ENCODE measurements at places on chromosomes 6 and 20. TPM values are rescaled to one million over a fixed set of nuclear protein-coding genes. Genes with fewer than 3 reads are reported as not detected.
A peak's percentile ranks its signal among the peaks of the same experiment; 100 is the strongest.

- DNase-seq: no peak
Measured at GRCh38 chr6:6434151-6434550, 113.7 kb upstream of the F13A1 start.

DNA sequence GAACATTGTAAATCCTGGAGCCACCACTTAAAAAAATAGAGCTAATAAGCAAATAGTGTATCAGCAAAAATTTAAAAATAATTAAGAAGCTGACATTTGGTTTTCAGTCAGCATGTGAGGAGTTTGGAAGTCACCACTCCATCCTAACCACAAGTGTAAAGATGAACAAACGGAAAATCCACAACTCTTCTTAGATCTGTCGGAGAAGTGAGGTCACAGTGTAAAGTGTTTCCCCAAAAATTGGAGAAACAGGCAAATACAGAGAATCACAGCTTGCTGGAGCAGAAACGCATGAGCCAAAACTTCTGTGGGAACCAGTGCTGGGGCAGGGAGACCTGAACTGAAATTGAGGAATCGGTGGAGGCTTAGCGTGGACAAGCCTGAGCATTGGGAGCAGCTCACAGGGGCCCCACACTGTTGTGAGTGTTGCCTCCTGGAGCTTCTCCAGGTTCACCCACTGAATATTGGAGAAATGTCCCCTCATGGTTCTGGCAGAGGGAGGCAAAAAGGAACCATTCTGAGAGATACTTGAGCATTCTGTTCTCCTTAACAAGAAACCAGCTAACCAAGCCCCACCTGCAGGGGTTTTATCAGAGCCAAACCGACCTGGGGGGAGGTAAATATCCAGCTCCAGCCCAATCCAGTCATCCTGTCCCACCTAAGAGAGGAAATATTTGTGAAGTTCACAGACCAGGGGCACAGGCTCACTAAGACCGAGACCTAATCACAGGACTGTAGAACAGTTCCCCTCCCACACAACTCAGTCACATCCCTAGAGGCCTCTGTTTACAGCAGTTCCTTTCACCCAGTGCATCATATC lies 192.0 kb downstream of the ERMARD start:
- no peak for DNase-seq

Gene AVP
- not detected for polyA plus RNA-seq

Gene KHDC1L
- not detected for polyA plus RNA-seq

GRCh38 chr6:118752803-118753202 lies 101.4 kb upstream of the CEP85L start:
- no peak for DNase-seq

- peak; percentile 74 for DNase-seq
Measured at GRCh38 chr6:144285798-144286502, 815 bp downstream of the UTRN start.

DNA sequence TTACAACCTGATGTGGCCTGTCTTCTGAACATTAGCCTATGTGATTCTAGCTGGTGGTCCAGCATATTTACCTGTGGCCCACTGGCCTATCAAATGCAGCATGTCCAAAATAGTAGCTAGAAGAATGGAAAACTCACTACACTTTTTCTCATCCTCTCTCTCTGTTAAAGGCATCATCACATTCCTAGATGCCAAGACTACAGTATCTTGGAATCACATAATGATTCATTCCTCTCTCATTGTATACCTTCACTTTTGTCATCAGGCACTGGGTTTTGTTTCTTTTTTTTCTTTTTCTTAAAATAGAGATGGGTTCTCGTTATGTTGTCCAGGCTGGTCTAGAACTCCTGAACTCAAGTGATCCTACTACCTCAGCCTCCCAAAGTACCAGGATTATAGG lies 45.0 kb downstream of the FAM83B start:
- no peak for DNase-seq

Gene TSPO2
- polyA plus RNA-seq: not detected

GRCh38 chr20:59214606-59215547 lies 51.3 kb downstream of the ZNF831 start:
- DNase-seq: peak; percentile 2

DNA sequence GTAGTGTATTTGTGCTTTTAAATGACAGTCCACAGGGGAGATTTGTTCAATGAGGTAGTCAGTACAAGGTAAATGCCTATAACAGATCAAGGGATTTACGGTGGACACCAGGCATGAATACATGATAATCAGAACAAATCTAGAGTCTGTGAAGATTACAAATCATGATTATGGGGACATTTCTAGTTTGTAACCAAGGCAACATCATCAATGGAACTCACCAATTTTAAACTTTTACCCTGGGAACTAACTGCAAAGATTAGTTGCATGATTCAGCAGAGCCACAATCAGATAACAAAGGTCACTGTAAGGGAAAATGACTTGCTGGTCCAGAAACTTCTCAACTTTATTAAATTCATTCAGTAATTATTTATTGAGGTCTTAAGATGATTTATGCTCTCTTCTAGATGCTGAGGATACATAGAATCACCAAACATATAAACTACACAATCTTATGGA lies at the start of gene CRISP1:
Gene CRISP1 (minus strand): TSS at position 51 of the 459 bp plus-strand sequence. CDS start 9,135 bp downstream, outside the sequence.
- DNase-seq: no peak

DNA sequence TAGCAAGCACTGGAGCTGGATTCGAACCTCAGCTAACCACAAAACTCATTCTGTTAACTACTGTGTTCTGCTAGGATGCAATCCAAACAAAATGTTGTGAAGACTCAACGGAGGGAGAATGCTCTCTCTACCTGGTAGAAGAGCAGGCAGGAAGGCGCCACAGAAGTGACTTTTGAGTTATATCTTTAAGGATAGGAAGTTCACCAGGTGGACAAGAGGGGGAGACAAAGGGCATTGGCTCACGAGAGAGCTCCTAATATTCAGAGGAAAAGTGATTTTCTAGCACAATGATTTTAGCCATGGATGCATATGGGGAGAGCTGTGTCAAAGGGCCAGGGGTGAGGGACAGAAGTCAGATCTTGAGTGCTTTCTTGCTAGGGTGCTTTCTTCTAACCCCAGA lies 108.4 kb upstream of the MAFB start:
- peak; percentile 36 for DNase-seq

Gene FARS2
- 14.7 TPM for polyA plus RNA-seq

Gene NR2E1
- not detected for polyA plus RNA-seq

DNA sequence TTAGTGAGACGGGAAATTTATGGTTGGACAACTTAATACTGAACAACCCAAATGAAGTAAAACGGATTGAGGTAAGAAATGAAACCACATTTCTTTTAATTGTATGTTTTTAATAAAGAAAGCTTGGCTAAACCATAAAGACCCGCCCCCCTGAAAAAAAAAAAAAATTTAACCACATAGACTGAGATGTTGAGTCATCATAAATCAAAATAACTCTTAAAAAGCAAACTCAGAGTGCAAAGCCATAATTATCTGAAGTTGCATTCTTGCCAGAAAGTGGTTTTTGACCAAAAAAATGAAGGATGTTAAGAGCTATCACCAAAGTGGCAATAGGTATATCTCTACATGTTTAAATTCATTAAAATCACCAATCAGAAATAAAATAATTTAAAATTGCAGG lies 101.8 kb upstream of the COL21A1 start:
- peak; percentile 53 for DNase-seq

Gene ELOVL2
- 0.42 TPM for polyA plus RNA-seq

Gene GSTA2
- polyA plus RNA-seq: not detected

DNA sequence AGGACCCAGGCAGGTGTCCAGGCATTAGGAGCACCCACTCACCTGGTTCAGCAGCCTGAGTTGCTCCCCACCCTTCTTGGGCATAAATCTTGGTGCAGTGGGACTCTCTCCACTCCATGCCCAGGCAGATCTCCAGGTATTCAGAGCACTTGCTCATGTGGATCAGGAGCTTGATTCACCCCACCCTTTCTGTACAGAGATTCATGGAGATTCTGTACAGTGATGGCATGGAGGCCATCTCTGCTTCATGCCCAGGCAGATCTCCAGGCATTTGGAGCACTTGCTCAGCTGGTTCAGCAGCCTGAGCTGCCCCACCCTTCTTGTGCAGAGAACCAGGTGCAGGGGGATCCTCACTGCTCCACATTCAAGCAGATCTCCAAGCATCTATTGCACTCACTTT lies 44.1 kb downstream of the BEND6 start:
- no peak for DNase-seq

GRCh38 chr6:168943231-168943905 lies 310.3 kb downstream of the THBS2 start:
- no peak for DNase-seq

- no peak for DNase-seq
Measured at GRCh38 chr6:78868116-78868515, 765 bp downstream of the IRAK1BP1 start.

DNA sequence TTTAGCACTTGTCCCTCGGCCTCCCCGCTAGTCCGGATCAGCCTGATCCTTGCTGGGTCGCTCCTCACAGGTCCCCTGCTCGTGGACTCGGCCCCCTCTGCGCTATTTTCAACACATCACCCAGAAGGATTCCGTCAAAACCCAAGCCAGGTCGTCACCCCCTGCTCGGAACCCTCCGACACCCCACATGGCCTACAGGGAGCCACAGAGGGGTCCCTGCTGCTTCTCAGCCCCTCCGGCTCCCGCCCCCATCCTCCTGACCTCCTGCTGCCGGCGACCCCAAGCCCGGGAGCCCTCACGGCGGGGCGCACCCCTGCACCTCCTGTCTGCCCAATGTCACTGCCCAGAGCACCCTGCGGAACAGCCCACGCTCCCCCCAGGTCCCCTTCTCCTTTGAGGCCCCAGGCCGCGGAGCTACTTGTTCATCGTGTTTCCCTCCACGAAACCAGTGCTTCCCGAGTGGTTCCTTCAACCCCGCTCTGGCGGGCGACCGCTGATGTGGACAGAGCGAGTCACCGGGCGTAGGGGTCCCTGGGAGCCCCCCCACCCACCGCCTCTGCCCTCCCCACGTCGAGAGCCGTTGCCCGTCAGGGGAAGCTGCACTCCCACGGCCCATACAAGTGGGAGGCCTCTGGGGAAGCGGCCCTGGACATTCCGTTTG lies 638 bp upstream of the MYL9 start:
- no peak for DNase-seq

- peak; percentile 83 for DNase-seq
Measured at GRCh38 chr6:30814146-30815040, 69.9 kb upstream of the DDR1 start.

- DNase-seq: no peak
Measured at GRCh38 chr6:169991031-169991390, 239.6 kb downstream of the ERMARD start.

DNA sequence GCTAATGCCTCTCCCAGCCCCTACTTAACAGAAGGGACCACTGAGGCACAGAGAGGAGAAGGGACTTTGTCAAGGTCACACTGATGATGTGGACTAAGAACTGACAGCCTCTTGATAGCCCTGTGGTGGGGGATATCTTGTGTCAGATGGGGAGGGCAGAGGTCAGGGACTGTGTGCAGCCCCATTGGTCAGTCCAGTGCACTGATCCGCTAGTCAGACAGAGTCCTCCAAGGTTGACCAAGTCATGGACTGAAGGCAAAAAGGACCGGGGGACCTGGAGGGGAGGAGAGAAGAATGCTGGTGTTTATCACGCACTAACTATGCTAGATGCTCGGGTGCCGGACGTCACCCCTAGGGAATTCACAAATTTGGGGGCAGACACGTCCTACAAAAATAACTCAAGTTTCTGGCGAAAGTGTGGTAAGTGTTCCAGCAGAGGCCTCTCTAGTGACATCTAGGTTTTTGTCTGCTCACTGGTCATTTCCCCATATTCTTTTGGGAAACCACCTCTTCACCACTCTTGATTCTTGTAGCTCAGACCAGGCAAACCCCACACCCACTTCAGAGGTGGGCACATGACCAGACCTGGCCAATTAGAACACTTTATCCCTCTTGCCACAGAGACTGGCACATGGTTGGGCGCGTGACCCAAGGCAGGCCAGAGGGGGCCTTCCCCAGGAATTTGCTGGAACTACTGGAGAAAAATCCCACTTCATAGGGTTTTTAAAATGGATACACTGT lies 21.0 kb downstream of the TCF15 start:
- DNase-seq: no peak

Gene SSTR4
- not detected for polyA plus RNA-seq

GRCh38 chr20:62303340-62304226 lies 786 bp downstream of the ADRM1 start:
- DNase-seq: peak; percentile 61

Gene TPD52L1
- 12.3 TPM for polyA plus RNA-seq

Gene BAK1
- 37.1 TPM for polyA plus RNA-seq
